WTC11 (cell line): ENCODE measurements at places on chromosomes 7 and 10.

DNA sequence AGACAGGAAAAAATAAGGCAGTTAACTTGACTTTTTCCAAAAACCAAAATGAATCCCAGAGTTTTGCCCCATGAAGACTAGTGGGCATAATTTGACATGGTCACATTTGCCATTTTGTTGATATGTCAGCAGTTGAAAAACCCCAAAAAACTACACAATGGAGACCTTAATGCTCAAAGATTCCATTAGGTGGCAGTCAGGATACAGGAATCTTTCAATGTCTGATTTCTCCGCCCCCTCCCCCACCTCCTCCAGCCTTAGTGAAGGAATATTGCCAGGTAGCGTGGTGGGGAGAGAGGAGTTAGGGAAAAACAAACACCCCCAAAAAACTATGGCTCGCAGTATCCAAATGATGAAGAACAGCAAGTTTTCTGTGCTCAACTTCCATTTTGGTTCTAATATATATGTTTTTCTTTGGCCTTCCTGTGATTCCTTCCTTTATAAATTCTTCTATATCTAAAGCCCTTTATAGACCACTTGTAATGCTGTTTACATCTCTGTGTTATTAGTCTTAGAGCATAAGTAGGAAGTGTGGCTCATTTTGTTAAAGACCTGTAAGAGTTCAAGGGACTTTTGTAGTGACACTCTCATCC is 6.7 kb upstream of the SMNDC1 start:
- peak; percentile 45 for DNase-seq

GRCh38 chr7:151225948-151226510 is 976 bp downstream of the ABCF2 start:
- DNase-seq, result no peak

DNA sequence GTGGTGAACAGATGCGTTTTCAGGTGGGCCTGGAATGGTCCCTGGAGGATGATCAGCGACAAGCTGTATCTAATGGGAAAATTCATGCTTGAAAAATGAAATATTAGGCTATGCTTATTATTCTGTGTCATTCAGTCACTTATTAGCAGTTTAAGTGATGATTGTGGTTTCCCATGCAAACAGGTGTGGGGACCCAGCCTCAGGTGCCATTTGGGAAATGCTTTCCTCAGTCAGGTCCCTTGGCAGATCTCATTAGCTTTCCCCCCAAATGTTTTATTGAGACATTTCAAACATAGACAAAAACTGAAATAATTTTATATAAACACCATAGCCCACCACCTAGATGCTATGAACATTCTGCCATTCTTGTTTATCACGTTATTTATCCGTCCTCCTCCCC is 411 bp upstream of the SNX10 start:
- no peak for DNase-seq

DNA sequence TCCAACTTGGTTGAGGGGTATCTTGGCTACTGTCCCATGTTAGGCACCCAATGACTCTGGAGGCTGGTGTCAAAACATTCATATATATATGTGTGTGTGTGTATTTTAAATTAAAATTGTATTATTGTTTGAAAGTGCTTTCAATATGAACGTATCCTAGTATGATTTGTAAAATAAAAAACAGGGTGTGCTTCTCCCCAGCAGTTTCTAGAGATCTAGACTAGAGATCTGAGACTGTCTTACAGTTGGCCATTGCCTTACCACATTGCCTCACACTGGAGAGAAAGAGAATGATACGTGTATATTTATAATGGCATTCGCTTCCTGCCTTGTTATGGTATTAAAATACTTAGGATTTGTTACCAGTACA is 1.2 kb downstream of the BAG3 start:
- DNase-seq, result no peak

DNA sequence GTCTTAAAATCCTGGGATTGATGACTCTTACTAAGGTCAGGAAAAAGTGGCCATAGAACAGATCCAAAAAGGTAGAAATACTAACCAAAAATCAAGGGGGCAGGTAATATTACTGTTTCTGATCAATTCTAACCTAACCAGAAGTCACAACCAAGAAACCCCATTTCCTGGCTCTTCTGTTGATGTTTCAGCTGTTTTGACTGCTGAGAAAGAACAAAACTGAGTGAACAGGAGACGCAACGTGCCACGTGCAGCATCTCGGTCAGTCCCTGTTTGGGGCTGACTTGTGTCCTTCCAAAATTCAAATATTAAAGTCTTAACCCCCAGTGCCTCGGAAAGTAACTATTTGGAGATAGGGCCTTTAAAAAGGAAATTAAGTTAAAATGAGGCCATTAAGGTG is 56.8 kb downstream of the JAZF1 start:
- no peak for DNase-seq

DNA sequence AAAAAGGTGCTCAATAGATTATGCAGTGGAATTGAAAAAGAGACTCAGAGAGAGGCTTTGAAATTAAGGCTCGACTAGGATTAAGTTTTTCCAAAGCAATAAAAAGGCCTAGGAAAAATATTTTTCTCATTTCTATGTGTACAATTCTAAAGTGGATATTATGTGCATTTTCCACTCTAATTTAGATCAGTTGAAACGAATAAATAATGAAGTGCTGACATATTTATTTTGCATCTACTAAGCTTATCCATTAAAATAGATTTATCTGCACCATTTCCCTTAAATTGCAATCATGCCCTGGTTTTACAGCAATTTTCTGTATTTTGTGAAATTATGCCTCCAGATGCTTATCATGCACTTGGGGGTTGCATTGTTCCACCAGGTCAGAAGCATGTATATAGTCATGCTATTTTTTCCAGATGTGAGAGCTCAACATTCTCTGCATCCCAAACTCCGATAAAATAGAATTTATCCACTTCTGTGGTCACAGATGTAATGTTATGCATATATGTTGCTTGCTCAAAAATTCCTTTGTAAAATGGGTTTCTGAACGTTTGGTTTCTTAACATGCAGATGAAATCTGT is 18.3 kb downstream of the FIGNL1 start:
- no peak for DNase-seq

- DNase-seq, result no peak
These were observed 327.9 kb downstream of the ADARB2 start for GRCh38 chr10:1409392-1409791.

GRCh38 chr10:80411267-80411668 is 2.9 kb downstream of the PRXL2A start:
- DNase-seq, result no peak

- DNase-seq, result peak; percentile 28
These were observed 580 bp downstream of the ZNF775 start for GRCh38 chr7:150379441-150380379.

GRCh38 chr7:41976411-41976810 is 260.6 kb downstream of the GLI3 start:
- no peak for DNase-seq

DNA sequence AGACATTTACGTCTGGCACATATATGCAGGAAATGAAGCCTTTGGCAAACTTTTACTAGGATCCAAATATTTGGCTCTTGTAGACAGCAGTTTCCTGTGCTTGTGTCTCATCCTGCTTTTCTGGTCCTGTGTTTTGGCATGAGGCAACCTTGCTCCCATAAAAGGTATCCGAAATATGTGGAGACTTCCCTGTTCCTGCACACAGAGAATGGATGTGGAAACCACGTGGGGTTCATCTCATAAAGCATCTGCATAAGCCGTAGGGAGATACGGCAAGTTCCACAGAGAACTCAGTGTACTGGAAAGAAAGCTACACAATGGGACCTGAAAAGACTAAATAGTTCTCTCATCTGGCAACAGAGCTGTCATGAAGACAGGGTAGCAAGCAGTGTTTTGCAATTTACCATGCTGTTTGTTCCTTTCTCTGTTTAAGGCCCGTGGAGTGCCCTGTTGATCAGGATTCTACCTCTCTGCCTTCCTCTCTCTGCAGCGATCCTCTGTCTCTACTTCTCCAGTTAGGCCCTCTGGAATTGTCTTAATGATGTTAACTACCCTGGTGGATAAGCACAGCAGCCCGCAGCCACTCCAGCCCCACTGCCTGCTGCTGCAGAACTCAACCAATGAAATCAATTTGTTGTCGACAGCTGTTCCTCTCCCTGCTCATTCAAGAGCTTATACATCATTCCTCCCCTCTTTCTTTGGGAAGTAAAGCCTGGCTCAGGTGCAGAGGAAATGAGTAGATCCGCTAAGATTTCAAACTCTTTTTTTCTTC is 293.6 kb downstream of the CSTF2T start:
- DNase-seq, result no peak

- no peak for DNase-seq
These were observed 18.9 kb downstream of the RCC1L start for GRCh38 chr7:75054744-75055143.

- DNase-seq, result no peak
These were observed 134.5 kb downstream of the NRBF2 start for GRCh38 chr10:63267414-63268148.

GRCh38 chr10:6782378-6782777 is 202.3 kb upstream of the PRKCQ start:
- no peak for DNase-seq

DNA sequence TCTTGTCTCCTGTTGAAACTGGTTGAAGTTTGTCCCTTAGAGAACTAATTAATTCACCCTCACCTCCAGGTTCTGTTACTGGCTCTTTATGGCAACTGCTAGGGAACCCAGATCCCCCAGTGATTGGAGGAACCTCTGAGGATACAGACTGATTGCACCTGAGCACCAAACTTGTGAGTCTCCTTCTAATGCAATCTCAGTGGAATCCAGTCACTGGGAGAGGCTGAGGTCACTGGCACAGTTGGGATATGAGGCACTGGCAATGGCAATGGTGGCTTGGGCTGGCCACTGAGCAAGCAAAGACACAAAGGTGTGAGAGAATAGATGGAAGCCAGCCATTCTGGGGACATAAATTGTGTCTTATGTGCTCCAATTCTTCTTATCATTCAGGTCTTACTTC is 5.3 kb upstream of the DGKI start:
- DNase-seq, result no peak

DNA sequence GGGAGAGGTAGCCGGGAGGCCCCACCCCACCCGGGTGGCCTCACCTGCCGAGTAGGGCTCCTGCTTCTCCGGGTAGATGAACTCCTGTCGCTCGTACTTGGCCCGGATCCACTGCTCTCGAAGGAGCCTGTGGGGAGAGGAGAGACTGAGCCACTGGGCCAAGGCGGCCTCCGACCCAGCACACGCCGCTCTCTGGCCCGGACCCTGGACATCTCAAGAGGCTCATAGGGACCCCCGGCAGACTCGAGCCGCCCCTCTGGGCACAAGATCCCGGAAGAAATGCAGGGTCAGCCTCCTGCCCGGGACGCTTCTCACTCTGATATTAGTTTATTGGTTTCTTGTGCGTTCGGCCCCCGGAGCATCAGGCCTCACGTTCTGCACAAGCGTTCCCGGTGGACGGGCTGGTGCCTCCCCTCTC is 34.5 kb downstream of the ADAP1 start:
- DNase-seq, result peak; percentile 7

GRCh38 chr7:80307227-80307856 is 172.7 kb downstream of the GNAI1 start:
- no peak for DNase-seq

- DNase-seq, result no peak
These were observed 133.5 kb downstream of the TACC2 start for GRCh38 chr10:122122493-122122892.

DNA sequence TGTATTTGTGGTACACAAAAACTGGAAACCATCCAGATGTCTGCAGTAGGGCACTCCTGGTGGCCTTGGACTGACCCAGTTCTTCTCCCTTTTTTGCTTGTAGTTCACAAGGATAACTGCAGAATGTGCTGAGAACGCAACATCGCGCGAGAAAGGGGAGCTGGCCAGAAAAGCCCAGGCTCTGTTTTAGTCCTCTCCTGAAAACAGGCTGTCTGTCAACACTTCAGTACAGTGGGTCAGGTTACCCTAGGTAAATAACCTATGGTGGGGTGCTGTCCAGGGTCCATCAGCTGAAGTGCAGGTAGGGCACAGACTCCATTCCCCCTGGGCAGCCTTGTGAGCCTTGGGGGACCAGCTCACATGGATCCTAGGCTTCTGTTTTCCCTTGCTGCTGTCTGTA is 495.8 kb downstream of the MDFIC start:
- peak; percentile 16 for DNase-seq

- DNase-seq, result no peak
These were observed 257.6 kb downstream of the EXOC4 start for GRCh38 chr7:133510326-133511055.
